ENCODE measurements at places on chromosomes 16 and 17.

DNA sequence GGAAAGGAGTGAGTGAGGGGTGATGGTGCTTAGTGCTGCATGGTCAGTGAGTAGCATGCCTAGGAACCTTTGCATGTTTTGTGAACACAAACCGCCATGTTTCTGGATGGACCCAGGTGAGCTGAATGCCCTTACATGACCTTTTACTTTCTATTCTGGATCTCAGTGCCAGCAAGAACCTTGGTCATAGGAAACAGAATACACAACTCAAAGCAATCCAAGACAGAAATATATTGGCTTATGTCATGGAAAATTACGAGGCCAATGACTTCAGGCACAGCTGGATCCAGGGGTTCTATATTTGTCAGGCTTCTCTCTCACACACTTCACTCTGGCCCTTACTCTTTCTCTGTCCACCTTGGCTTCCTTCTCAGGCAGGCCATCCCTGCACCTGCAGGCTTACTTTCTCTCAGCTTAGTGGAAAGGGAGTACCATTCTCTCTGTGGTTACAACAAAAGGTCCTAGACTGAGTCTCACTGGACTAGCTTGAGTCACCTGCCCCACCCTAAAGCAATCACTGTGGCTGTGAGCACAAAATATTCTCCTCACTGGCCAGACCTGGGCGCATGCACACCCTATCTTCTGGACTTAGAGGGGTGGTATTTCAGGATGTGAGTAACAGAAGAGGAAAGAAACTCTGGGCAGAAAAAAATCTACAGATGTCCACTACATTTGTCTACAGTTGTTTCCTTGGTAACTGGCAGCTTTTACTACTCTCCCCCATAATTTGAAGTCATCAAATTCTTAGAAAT lies 20.4 kb upstream of the CPNE2 start:
- no peak for DNase-seq

- no peak for DNase-seq
These were observed 1.9 kb downstream of the NDUFAB1 start for GRCh38 chr16:23594186-23594585.

DNA sequence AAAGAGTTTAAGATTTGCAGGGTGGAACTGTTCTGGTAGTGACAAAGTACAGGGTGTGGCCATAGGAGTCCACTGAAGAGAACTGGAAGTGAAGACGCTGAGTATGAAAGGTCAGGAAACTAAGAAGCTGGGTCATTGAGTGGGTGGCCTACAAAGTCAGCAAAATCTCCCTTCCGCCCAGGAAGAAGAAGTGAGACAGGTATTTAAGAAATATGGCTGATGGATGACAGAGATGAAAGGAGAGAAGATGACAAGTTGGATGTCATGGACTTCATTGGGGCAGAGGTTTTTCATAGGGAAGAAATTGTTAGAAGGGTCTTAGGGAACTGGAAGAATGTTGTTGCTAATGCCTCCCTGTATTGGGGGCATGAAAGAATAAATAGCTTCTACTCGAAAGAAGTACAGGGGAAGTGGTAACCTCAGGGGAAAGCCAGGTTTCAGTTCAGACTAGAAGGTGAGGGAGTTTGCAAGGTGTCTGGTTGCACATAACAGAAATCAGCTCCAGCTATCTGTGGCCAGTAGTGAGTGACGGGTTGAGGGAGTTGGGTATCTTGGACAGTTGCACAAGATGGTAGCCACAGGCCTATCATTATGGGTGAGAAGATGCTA lies 33.6 kb upstream of the MED13 start:
- DNase-seq, result no peak

GRCh38 chr16:82963653-82964052 lies 336.9 kb downstream of the CDH13 start:
- no peak for DNase-seq

DNA sequence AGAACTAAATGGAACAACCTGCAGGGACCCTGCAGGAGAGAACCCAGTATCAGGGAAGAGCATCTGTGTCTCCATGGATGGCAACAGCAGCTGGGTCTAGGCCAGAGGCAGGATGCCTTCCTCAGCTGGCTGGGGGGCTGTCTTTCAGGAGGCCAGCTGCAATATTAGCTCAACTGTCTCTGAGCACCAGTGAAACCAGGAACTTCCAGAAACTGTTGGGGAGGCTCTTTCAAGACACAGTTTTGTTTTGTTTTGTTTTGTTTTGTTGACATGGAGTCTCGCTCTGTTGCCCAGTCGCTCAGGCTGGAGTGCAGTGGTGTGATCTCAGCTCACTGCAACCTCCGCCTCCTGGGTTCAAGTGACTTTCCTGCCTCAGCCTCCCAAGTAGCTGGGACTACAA lies 7.6 kb downstream of the GPR142 start:
- no peak for DNase-seq

DNA sequence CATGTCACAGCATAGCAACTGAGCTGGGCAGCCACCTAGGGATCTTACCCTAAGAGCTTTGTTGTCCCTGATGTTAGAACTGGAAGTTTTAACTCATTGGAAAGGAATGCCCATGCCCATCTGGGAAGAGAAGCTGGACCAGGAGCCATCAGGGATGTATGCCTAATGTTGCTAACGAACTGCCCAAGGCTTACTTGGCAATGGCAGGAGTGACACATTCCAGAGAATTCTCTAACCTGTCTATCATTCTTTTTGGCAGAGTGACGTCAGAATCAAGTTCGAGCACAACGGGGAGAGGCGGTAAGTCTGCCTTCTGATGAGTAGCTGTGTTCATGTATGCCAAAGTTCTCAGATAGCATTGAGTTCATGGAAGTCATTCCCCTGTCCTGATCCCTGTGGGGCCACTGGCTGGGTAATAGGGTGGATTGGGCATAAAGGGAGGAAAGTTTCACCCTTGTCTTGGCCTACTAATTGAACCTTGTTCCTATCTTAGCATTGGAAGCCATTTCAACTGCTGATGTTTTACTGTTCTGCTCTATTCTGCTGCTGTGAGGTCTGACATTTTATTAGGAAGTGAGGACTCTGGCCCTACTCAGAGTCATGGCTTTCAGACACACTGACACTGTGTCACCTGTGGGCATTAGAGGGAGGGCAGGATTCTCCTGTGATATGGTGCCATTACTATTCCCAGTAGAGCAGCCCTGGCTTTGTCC lies 23.7 kb downstream of the MAP3K3 start:
- no peak for DNase-seq

GRCh38 chr17:27609611-27610303 lies 21.2 kb upstream of the LGALS9 start:
- peak; percentile 53 for DNase-seq

DNA sequence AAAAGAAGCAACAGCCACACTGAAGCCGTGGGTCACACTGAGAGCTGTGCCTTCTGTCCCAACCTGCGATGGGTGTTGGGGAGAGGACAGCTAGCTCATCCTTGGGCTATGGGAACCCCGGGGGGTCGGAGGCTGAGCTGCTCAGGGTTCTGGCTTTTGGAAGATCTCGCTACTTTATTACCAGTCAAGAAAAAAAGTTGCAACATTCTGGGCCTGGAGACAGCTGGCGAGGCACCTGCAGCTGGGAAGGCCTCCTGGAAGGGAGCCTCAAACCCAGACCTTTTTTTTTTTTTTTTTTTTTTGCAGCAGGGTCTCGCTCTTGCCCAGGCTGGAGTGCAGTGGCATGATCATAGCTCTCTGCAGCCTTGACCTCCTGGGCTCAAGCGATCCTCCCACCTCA lies 24.9 kb downstream of the TPSD1 start:
- DNase-seq, result no peak

Data from iPS-NIHi11 (cell line).